ENCODE measurements at places on chromosomes 13 and 19.

DNA sequence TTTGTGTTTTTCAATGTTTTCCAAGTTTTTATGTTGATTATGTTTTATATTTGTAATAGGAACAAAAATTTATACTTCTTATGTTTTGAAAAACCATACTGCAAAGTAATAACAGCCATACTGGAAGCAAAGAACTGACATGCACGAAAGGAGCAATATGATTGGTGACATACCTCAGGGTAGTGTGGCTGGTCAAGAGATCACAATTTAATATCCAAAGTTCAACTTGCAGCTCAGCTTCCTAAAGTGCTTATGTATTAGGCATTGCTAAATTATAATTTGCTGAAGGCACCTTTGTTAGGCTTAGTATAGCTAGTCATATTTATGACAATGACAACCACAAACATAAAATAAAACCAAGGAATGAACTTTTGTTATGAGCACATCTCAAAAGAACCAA lies 25.9 kb downstream of the VWA8 start:
- DNase-seq, result no peak

- DNase-seq, result no peak
These were observed 460.6 kb downstream of the FGF14 start for GRCh38 chr13:101941095-101941783.

- DNase-seq, result no peak
These were observed 74.5 kb downstream of the CYSLTR2 start for GRCh38 chr13:48728226-48728625.

DNA sequence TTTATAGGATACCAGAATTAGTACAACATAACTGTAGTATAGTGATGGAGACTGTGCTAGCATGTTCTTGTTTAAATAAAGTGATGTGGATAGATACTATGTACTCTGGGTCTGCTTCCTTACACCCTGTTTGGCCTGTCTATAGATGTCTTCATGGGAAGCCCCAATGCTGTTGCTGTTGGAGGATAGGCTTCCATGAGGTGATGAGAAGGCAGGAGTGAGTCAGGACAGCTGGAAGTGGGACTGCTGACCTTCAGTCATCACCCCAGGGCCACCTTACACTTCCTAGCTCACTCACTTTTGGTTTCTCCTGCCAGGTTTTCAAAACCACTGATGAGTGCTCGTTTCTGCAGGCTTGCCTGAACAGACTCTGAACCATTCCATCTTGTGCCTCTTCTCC lies 4.2 kb downstream of the KCTD4 start:
- peak; percentile 90 for DNase-seq

DNA sequence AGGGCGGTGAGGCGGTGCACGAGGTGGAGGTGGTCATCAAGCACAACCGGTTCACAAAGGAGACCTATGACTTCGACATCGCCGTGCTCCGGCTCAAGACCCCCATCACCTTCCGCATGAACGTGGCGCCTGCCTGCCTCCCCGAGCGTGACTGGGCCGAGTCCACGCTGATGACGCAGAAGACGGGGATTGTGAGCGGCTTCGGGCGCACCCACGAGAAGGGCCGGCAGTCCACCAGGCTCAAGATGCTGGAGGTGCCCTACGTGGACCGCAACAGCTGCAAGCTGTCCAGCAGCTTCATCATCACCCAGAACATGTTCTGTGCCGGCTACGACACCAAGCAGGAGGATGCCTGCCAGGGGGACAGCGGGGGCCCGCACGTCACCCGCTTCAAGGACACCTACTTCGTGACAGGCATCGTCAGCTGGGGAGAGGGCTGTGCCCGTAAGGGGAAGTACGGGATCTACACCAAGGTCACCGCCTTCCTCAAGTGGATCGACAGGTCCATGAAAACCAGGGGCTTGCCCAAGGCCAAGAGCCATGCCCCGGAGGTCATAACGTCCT lies 9.4 kb upstream of the PROZ start:
- no peak for DNase-seq

DNA sequence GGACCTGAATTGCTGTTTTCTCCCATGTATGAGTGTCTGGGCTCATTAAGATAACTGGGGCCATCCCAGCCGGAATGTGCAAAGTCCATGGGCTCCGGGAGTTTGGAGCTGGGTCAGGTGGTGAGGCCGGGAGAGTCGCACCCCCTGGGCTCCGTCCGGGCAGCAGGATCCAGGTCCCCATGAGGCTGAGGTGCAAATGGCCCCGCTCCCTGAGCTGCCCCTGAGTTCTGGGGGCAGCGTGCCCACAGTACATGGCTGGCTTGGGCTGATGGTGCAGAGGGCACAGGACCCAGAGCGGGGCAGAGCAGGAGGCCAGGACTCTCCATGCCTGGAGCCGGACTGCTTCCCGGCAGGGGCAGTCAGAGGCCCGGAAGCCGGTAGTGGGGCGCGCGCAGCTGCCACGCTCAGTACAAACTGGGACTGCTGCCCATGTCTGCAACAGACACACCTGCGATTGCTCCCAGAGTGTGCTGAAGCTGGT lies 136.0 kb downstream of the KDM4B start:
- DNase-seq, result no peak

- no peak for DNase-seq
These were observed 349.0 kb downstream of the TBC1D4 start for GRCh38 chr13:75132701-75133695.
